Pulmonary artery endothelial cell (primary cell): ENCODE measurements at places on chromosomes 5 and 9. TPM values are rescaled to one million over a fixed set of nuclear protein-coding genes. Genes with fewer than 3 reads are reported as not detected.

FOXD4 gene
- 0.13 and 0.14 TPM in 2 replicates for total RNA-seq

TMEM250 gene
- total RNA-seq: 72.3 and 75.4 TPM in 2 replicates

SLC46A2 gene
- not detected in 2 replicates for total RNA-seq

- no peak for DNase-seq
Observed at GRCh38 chr9:16319646-16320045, 550.8 kb downstream of the BNC2 start.

- no peak for DNase-seq
Observed at GRCh38 chr5:7000310-7000709, 287.1 kb downstream of the TENT4A start.

DNA sequence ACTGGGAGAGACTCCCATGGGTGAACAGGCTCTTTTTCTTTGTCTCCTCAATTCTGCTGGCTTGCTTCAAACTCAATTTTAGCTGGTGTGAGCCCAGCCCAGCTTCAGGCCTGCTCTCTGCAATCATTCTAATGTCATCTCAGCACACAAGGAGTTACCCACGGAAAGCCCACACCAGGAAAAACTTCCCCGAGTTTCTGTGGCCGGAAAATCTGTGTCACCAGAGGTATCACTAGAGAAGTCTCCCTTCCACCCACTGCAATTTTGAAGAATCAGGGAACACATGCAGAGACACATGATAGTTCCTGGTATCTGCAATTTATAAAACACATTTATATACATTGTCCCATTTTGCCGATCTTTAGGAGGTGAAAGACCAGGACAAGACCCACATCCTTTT is 13.5 kb upstream of the NDFIP1 start:
- no peak for DNase-seq

DNA sequence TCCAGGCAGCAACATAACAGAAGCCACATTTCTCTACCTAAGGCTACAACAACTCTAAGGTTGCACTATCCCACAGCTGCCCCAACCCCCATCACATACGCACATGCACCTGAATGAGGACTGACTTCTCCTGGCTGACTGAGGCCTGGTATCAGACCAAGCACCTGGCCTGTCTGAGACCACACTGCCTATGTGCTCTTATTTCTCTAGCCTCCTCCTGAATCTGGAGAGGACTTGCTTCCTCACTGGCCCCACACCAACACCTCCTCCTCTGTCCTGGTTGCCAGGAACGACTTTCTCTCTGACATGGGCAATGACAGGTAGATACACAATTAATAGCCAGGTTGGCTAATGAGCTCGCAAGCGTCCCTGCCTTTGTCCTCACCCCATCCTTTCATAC is 14.9 kb upstream of the VDAC1 start:
- no peak for DNase-seq

DNA sequence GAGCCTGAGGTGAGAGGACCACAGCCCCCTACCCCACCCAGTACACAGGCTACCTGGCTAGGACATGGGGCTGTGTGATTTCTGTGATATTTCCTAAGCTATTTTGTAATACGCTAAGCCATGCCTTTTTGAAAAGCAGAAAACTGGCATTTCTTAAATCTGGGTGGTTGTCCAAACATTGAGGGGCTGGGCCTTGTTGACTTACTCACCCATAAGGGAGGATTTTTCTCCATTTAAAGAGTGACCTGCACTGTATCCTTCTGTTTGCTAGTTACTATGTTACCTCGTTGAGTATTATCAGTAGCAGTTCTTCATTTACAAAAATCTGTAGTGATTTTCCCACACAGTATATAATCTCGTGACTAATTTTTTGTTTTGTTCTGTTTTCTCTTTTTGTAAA is 117.5 kb upstream of the OTULINL start:
- no peak for DNase-seq

DNA sequence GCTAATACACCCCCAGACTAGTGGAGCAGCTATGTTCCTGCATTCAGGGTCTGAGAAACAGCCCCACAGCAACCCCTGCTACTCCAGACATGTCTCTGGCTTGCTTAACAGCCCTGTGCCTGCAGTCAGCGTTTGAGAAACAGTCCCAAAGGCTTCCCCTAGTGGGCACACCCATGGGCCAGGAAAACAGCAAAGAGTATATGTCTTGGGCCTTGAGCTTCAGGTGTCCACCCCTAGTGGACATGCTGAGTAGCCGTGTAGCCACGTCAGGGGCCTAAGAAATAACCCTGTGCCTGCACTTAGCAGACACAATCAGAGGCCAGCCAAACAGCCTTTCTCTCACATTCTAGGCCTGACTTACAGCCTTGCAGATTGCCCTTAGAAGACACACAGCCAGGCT is 698.6 kb downstream of the PTPRD start:
- no peak for DNase-seq

- DNase-seq: no peak
Observed at GRCh38 chr9:6902423-6902822, 144.7 kb downstream of the KDM4C start.

DNA sequence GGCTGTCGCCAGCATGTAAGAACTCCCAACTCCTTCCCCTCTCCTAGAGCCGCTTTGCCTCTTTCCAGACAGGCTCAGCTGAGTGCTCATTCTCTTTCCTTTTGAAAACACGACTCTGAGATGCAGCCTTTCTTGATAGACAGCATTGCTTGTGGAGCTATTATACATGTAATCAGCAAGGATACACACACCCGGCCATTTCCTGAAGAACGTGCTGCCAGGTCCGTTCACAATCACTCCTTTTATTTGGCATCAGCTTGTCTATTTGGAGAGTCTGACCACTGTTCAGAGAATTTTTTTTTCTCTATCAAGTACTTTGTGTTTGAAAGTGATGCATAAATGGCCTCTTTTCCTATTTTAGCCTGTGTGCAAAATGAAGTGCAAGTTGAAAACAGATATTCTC is 328.7 kb downstream of the MARCHF11 start:
- peak; percentile 89 for DNase-seq

- DNase-seq: no peak
Observed at GRCh38 chr9:78301466-78301865, 4.5 kb downstream of the PSAT1 start.

DNA sequence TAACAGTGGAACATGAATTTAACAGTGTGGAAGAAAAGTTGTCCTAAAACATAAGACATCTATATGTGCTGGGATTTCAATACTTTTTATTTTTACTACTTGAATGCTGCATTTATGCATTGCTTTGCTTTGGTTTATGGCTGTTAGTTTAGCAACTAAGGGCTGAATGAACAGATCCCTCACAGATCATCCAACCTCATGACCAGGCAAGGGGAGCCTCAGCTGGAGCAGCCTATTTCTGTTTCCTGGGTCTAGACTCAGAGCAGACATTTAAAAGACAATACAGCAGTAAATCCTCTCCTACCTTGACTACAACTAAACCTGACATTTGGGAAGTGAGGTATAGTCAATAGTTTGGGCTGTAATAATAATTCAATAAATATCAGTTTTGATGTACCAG is 163.3 kb downstream of the AUH start:
- no peak for DNase-seq

DNA sequence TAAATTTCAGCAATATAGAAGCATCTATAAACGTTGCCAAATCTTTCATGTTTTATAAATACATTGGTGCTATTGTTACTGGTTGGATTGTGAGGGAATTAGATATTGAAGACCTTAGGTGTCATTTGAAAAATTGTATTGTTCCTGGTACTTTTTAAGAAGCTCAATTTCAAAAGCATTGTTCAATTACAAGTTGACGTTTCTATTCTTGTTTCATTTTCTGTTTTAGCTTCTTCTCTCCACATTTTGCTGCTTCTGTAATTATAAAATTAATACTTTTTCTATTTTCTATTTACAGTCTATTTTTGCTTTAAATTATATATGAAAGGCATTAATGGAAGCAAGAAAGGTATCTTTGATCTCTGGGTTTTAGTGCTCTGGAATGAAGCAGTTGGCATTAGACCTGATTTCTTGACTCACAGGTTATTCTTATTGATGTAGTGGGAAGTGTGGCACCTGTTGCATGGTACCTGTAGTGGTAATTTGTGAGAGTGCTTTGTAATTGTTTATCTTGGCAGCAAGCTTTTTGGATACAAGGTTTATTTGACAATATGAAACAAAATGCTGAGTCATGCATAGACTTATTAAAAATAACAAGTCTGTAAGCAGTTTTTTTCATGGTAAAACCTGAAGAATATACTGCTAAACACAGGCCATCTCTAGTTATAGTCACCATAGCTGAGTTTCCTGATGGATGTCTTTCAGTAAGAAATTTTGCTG is 13.2 kb downstream of the MACIR start:
- no peak for DNase-seq

- no peak for DNase-seq
Observed at GRCh38 chr5:42970636-42971559, 69.2 kb downstream of the ANXA2R start.

DNA sequence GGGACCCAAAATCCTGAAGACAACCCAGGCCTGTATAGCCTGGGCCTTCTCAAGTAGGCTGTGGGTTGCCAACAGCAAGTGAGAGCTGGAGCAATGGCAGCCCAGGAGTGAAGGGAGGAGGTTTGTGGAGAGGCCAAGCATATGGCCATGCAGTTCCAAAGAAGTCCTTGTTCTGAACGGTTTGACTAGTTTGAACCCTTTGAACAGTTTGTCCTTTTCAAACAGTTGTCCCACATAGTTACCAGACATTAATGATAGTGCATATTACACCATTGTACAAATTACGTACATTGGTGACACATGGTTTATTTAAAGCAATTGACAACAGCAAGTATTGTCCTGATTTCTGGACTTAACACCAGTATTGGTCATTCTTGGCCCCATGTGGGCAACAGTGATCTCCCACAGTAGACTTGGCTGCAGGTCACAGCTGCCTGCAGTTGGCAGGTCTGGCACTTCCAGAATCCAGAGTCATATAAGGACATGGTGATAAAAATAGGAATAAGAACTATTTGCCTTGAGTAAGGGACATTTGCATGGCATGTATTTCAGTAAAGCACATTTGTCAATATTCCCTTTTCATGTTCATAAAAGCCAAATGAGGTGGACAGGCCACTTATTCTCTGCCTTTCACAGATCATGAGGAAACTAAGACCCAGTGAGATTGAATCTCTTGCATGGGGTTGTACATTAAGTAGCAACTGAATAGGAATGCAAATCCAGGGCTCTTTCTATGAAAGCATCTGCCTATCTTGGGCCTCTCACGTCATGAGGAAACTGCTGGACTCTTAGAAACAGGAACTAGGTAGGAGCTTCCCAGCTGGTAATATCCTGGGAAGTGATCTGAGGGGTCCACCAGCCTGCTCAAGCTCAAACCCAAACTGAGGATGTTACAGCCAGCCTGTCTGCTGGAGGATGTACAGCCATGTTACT is 30.3 kb downstream of the SLC25A48 start:
- no peak for DNase-seq

GRCh38 chr5:149002053-149002452 is 60.8 kb downstream of the SH3TC2 start:
- DNase-seq: peak; percentile 41

DNA sequence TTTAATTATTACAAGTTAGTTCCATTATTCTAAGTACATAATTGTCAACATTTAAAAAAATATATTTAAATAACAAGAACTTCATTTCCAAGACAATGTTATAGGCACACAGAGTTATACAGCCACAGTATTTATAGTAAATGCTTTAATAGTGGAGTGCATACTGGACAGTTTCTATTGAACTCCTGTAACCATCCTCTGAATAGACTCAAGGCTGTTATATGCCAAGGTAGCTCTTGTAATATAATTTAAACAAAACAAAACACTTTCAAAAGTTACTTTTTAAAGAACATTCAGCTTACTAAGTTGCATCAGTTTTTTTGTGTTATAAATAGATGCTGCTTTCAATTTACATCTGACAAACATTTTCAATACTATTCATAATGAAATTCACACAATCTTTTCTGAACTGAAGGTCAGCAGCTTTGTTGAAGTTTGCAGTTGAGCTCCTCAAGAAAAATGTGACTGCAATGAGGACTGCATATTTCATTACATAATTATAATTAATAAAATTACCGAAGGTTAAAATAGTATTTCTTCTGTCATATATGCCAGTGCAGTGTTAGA is 549.9 kb upstream of the CYLC2 start:
- DNase-seq: no peak

DNA sequence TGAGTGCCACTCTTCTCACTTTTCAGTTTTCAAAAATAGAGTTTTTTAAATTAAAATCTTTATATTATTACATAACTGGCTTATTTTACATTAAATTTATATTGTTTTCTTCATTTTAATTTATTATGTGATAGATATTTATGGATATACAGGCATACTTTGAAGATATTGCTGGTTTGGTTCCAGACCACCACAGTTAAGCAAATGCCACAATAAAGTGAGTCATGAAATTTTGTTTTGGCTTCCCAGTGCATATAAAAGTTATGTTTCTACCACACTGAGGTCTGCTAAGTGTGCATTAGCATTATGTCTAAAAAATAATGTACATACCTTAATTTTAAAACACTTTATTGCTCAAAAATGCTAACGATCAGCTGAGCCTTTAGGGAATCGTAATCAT is 47.4 kb downstream of the NDUFS4 start:
- no peak for DNase-seq

- no peak for DNase-seq
Observed at GRCh38 chr9:96073531-96074480, 198.3 kb downstream of the ERCC6L2 start.

DNA sequence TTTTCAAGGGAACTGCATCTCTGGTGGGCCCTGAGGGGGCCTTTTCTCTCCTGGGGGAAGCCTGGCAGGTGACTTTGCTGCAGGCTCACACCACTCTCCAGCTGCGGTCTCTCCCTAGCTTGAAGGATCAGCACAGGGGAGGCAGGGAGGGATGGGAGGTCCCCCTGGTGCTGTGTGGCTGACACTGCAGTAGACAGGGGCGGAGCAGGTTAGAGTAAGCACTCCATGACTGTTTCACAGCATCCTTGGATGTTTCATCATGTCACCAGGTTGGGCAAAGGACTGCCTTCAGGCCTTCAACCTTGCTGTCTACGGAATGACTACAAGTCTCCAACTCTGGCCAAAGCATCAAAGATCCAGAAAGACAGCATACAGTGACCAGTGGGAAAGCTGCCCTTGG is 470.7 kb downstream of the CDK5RAP2 start:
- DNase-seq: no peak

GRCh38 chr5:115735108-115735998 is 81.1 kb downstream of the CDO1 start:
- no peak for DNase-seq

DNA sequence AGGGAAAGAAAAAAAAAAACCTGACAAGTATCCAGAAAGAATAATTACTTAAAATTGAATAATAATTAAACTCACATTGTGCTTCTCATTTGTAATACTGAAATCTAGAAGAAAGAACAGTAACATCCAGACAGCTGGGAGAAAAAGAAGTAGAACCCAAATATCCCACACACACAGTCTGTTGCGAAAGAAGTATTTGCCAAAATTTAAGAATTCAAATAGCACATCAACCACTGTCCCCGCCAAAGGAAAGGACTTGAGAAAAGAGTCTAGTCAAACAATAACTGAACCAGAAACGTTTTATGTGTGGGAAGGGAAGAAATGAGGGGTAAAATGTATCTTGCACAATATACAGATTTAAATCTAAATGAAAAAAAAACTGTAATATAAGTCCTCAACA is 202.8 kb downstream of the MLLT3 start:
- DNase-seq: no peak
